ENCODE measurements at places on chromosomes 7 and 10.

DNA sequence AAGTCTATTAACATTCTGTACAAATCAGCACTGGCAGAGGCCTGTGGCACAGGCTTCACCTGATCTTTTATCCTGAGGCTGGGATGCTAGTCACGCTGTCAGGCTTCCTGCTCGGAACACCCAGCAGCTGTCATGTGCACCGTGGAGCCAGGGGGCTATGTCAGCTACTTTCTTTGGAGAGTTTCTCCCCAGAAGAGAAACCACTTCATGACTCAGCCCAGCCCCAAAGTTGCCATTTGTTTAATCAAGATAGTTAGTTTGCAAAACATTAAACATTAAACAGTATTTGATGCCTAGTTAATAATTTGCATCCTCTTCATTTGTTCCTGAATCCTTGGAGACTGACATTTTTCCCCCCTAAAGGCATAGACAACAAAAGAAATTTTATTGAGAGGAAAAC, at the start of gene HABP2:
Gene HABP2 (plus strand): TSS at position 353 of the 400 bp plus-strand sequence. CDS start 69 bp downstream, outside the sequence.
- no peak for DNase-seq

GRCh38 chr7:2645274-2645868, 13.6 kb downstream of the TTYH3 start:
- DNase-seq = no peak

DNA sequence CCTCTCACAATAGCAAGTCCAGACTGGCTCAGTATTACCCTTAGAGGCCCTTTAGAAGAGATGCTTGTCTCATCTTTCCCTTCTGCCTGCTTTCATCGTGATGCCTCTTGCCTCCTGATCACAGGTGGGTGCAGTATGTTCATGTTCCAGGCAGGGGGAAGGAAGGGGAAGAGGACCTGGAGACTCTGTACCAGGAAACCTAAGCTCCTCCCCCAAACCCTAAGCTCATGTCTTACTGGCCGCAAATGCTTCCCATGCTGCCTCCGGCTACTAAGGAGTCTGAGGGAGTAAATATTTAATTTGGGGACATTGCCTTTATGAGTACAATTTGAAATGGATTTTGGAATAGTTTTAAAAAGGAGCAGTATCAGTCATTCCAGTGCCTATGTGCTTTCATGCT, 192.6 kb downstream of the CDCA7L start:
- no peak for DNase-seq

DNA sequence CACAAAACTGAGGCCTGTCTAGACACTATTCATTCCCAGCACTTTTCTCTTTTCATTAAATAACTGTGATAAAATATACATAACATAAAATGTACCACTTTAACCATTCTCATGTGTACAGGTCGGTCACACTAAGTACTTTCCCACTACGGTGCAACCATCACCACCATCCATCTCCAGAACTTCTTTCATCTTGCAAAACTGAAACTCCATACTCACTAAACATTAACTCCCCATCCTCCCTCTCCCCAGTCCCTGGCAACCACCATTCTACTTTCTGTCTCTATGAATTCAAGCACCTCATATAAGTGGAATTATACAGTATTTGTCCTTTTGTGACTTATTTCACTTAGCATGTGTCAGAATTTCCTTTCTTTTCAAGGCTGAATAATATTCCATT, 53.0 kb downstream of the ARHGAP12 start:
- DNase-seq = no peak

DNA sequence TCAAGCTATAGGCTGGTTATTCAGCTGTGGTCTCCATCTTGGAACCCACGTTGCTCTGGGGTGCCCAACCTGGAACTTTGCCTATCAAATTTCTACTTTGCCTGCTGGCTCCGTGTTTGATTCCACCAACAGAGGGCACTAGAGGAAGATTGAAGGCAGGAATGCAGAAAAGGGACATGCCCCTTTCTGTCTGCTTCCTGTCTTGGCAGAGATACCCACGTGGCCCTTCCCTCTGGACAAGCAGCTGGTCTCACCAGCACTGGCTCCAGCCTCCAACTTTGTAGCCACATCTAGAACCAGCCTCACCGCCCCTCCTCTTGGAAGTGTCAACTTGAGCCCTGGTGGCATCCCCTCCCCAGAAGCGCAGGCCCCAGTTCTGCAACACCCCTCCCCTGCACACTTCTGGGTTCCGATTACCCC, 52.1 kb upstream of the ZNF438 start:
- peak; percentile 58 for DNase-seq

- DNase-seq = no peak
Observed at GRCh38 chr10:30433306-30433729, 666 bp upstream of the MAP3K8 start.
